Stimulated activated CD4-positive, alpha-beta T cell treated with anti-CD3 and anti-CD28 coated beads, TNF-alpha, amount 100 ng/mL, for 4 hours (primary cell): ENCODE measurements at places on chromosomes 13 and 19.

- DNase-seq, result no peak
These were observed 9.2 kb downstream of the CYP2B6 start for GRCh38 chr19:41000310-41000737.

DNA sequence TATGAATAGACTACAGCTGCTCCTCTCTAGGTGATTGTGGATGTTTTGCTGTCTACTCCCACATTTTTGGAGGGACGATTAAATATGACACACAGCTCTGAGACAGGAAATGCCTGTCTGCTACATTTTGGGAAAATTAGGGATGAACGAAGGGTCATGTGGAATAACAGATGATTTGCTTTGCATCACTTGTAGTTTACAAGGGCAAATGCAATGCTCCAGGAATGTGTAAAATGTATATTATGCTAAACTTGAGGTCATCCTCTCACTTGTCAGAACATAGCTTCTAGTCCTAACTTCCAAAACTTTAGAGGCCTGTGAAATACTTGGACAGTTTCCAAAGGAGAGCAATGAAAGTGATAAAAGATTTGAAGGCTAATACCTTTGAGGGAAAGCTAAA lies 284.2 kb upstream of the DACH1 start:
- no peak for DNase-seq

DNA sequence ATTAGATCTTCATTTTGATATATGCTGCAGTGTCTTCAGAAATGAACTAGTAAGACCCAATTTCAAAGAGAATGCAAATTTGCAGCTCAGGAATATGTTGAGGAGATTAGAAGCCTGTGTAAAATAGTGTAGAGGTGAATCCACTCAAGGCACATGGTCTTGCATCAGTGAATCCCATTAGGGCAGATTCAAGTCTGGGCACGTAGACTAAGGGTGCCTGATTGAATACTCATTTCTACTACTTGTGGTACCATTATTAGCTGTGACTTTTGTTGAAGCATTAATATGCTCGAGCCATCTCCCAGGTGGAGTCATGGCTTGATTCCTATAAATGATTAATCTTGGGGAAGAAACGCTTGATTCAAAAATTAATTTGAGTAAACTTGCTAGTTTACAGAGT lies 129.4 kb downstream of the AKAP11 start:
- no peak for DNase-seq

- no peak for DNase-seq
These were observed 42.8 kb downstream of the TRPM4 start for GRCh38 chr19:49200238-49200862.

DNA sequence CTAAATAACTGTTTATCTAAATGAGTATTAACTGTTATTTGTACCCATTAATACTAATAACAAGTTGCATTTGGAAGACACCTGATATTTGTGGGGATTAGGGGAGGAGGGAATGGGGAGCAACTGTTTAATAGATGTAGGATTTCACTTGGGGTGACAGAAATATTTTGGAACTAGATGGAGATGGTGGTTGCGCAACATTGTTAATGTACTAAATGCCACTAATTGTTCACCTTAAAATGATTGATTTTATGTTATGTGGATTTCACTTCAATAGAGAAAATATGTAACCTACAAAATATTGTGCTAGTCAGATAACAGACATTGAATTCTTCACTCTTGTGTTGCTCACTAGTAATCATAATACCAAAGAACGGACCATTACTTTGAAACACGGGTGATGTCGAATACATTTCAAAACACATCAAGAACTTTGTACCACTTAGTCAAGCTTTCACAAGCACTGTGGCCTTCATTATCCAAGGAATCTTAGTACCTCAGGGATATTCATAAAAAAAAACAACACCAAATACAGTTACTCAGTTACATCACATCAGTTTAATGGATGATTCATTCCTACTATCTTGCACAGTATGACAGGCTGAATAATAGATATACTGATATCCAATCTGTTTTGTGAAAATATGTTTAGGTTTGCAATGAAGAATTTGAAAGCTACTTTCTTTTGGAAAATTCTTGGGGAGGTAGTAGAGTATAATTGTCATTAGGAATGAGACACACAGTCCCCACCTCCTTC lies 721.8 kb downstream of the PCDH9 start:
- DNase-seq, result no peak

GRCh38 chr13:94433055-94433961 lies 46.2 kb downstream of the DCT start:
- no peak for DNase-seq

DNA sequence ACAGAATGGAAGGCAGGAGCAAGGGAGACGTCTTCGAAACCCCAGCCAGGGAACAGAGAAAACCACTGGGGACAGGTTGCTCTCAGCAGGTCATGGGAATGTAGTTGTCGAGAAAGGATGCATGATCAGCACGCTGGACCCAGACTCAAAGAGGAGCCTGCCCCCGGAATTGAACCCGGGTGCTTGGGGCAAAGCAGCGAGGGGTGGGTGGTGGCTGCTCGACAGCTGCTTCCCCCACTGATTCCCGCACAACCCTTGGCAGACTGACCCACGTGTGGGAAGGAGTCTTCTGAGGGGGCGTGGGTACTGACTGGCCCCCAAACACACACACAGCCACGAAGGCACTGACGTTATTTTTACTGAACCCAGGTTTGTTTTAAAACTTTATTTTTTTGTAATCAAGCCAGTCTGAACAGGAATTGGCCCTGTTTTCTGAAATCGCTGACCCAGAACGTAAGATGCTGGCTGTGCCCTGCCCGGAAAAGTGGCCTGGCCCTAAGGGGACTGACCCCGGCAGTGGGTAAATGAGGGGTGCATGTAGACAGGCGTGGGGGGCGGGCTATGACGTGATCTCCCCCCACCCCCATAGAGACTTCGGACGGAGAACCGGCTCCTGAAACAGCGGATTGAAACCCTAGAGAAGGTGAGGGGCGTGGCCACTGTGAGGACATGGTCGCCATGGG lies 18.6 kb downstream of the PRR36 start:
- no peak for DNase-seq

- DNase-seq, result no peak
These were observed 43.2 kb downstream of the FLT3 start for GRCh38 chr13:28056970-28057712.

DNA sequence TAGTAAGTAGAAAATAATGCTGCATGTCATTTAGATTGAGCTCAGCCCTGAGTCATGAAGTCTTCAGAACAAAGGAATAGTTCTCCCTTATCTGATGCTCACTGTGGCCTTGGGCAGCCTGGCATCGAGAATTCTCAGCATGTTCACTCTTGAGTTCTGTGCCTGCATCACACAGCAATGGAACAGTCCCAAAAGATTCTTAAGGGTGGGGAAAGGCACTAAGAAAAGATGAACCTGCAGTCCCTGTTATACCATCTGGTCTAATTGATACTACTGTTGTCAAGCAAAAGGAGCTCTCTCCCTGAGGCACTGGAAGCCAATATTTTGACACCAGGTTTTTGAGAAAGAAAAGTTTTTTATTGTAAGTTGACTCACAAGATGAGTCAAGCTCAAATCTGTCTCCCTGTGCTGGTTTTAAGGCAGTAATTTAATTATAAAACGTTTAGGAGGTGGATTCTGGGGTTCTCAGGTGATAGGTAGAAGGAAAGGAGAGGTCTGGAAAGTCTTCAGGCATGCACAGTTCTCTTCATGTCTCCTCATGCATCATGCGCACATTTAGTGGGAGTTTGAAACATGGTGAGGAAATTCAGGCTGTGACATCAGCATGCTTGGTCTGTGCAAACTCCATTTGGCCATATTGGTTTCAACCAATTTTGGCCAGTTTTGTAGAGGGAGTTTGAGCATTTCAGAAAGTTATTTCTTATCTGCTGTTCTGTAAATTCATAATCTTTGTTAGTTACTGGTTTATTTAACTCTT lies 38.1 kb upstream of the ZNF766 start:
- DNase-seq, result no peak

- peak; percentile 35 for DNase-seq
These were observed 27.7 kb downstream of the ZNF844 start for GRCh38 chr19:12092065-12092867.

- DNase-seq, result no peak
These were observed 1.6 kb downstream of the CYSLTR2 start for GRCh38 chr13:48655291-48655690.

- no peak for DNase-seq
These were observed 342 bp upstream of the SIGLEC10 start for GRCh38 chr19:51417810-51418157.

GRCh38 chr13:28220166-28220565 lies 81.8 kb downstream of the PAN3 start:
- no peak for DNase-seq

GRCh38 chr19:28727480-28728159 lies 485.3 kb downstream of the UQCRFS1 start:
- DNase-seq, result no peak
